ENCODE measurements at places on chromosomes 16 and 17.

DNA sequence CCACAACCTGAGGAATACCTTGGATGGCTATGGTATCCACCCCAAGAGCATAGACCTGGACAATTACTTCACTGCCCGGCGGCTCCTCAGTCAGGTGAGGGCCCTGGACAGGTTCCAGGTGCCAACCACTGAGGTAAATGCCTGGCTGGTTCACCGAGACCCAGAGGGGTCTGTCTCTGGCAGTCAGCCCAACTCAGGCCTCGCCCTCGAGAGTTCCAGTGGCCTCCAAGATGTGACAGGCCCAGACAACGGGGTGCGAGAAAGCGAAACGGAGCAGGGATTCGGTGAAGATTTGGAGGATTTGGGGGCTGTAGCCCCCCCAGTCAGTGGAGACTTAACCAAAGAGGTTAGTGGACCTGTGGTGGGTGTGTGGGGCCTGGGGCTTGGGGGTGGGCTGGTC is 3.1 kb downstream of the NFE2L1 start:
- DNase-seq: no peak

GRCh38 chr16:12971241-12971640 is 69.8 kb downstream of the SHISA9 start:
- DNase-seq: no peak

DNA sequence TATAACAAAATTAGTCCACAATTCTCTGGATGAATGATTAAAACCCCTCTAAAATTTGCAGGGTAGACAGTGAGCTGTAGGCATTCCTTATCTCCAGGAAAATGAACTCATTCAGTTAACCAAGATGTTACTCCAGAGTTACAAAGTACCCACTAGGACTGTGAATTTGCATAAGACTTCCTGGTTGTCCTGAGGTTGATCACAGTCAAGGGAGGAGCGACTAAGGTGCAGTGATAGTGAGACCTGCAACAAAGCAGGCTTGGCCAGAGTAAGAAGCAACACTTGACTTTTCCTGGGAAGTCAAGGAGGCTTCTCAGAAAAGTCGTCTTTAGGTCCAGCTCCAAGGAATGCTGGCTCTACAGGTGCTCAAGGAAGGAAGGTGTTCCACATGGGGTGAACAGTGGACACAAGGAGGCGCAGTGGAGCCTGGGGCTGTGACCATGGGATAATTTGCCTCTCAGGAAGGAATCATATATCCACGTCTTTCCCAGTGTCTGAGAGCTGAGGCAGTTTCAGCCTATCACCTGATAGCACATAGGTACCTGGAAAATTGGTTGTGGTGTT is 821.1 kb upstream of the EEF2KMT start:
- peak; percentile 52 for DNase-seq

GRCh38 chr16:4613636-4614570 is 785 bp downstream of the UBALD1 start:
- DNase-seq: peak; percentile 65

DNA sequence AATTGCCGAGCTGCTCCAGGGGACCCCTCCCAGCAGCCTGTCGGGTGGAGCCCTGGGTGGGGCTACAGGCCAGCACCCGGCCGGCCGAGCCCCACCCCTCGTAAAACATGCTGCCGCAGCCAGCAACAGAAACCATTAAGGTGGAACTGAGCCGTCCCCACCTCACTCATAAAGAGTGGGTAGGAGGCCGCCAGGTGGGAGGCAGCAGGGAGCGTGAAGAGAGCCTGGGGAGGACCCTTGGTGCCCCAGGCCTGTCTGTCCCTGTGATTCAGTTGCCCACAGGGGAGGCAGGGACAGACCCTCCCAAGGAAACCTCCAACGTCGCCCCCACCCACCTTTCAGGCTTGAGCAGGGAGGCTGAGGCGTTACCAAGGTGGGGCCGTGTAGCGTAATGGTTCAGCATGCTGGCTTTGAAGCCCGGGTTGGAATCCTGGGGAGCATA is 8.4 kb downstream of the FOXN1 start:
- no peak for DNase-seq

- peak; percentile 8 for DNase-seq
These were observed 812 bp upstream of the MYOCD start for GRCh38 chr17:12664894-12665262.

- DNase-seq: no peak
These were observed 41.1 kb downstream of the KIAA0753 start for GRCh38 chr17:6599364-6599763.

- no peak for DNase-seq
These were observed 17.7 kb downstream of the SLC16A3 start for GRCh38 chr17:82246365-82247181.

GRCh38 chr16:74199842-74200124 is 96.8 kb upstream of the PSMD7 start:
- no peak for DNase-seq

- DNase-seq: no peak
These were observed 9.7 kb downstream of the NHERF2 start for GRCh38 chr16:2036200-2036966.

GRCh38 chr17:7014995-7015958 is 2.9 kb downstream of the RNASEK start:
- DNase-seq: no peak

DNA sequence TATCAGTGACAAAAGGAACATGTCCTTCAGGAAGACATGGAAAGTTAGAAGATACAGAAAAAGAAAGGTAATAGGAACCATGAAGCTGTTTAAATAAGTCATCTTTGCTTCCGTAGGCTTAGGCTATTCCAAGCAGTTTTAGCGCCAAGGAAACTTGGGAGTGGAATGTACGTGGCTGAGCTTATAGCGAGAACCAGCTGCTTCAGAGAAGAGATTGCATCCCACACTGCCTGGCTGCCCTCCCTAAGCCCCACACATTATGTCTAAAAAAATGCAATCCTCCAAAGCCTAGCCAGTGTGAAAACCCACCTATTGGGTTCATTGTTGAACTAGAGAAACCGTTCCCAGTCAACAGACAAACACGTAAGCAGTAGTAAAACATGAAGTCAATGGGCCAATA is 149.9 kb downstream of the SLC39A11 start:
- DNase-seq: no peak

- no peak for DNase-seq
These were observed 17.7 kb upstream of the PHAF1 start for GRCh38 chr16:67091906-67092566.

DNA sequence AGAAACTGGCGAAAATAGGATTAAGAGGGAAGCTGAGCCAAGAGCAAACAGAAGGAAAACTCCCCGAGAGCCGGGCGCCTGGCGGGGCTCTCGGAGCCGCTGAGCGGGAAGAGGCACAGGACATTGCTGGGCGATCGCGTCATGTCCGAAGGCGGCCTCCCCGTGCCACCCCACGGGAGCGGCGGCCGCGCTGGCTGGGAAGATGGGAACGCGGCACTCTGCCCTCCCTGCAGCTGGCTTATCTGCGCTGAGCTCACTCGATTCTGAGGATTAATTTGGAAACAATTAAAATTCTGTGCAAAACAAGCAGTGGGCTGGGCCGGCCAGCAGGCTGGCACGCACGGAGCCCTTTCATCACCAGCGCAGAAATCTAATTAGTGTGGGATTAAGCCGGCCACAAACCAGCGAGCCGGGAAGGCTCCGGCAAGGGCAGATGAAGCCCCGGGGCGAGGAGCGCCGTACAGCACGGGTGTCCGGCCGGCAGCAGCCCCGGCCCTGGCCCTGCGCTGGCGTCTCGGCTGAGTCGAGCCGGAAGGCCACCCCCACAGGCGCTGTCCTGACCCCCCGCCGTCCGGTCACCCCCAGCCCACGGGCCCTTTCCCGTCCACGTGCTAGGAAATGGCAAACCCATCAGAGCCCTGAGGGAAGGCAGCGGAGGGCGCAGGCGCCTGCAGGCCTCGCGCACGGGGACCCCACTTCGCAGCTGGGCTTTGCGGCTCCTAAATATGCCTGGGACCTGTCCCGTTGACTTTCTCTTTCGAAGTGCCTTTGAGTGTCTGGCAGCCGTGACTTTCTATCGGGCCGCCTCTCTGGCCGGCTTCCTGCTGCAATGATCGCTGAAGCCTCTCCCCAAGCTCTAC is 37.9 kb downstream of the SOX8 start:
- peak; percentile 51 for DNase-seq

- DNase-seq: no peak
These were observed 60.6 kb upstream of the DNAH17 start for GRCh38 chr17:78637643-78638420.

DNA sequence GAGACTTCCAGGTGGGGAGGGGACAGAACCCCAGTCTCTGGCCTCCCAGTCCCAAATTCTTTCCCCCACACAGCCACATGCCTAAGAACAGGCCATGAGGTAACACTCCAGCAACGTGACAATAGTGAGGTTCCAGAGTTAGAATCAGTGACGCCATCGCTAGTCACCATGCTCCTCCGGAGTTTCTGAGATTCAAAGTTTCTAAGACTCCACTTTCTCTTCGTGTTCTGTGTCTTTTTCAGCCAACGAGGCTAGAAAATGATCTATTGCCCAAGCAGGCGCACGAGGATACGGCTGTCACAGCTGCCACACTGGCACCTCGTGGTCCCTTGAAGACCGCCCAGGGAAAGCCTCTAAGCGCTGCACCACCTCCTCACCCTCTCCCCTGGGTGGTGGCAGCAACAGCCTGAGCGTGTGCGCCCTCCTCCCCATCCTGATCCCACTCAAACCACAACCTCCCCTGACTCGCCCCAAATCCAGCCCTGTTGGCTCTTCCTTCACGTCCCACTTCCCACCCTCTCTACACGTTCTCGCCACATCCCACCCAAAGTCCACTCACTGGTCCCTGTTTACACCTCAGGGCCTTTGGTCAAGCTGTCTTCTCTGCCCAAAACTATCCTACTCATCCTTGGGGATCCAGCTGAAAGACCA is 1.0 kb downstream of the MCRIP1 start:
- no peak for DNase-seq

Data from iPS-NIHi11 (cell line).